ENCODE measurements at places on chromosomes 5 and 9.

- no peak for DNase-seq
Observed at GRCh38 chr9:123070198-123070597, 36.7 kb downstream of the GPR21 start.

GRCh38 chr9:7879551-7880245 is 80.1 kb upstream of the DMAC1 start:
- DNase-seq = no peak

DNA sequence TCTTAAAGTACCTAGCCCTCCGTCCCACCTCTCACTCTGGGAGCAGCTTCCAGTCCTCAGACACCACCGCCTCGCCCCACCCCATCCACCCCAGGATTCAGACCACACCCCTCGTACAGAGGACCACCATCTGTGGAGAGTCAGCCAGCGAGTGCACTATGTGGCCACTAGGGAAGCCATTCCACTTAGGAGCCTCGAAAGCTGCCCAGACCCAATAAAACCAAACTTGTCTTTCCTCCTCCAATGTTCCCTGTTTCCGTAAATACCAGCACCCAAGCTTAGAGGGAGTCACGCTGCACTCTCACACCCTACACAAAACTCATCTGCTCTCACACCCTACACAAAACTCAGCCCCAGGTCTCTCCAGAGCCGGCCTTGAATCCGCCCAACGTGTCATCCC is 1.9 kb downstream of the GCNT4 start:
- no peak for DNase-seq

- DNase-seq = no peak
Observed at GRCh38 chr9:30575218-30575617, 1809.2 kb upstream of the ACO1 start.

GRCh38 chr9:89542401-89543021 is 44.6 kb upstream of the SEMA4D start:
- no peak for DNase-seq

- DNase-seq = no peak
Observed at GRCh38 chr9:90772386-90772785, 29.2 kb upstream of the SYK start.

DNA sequence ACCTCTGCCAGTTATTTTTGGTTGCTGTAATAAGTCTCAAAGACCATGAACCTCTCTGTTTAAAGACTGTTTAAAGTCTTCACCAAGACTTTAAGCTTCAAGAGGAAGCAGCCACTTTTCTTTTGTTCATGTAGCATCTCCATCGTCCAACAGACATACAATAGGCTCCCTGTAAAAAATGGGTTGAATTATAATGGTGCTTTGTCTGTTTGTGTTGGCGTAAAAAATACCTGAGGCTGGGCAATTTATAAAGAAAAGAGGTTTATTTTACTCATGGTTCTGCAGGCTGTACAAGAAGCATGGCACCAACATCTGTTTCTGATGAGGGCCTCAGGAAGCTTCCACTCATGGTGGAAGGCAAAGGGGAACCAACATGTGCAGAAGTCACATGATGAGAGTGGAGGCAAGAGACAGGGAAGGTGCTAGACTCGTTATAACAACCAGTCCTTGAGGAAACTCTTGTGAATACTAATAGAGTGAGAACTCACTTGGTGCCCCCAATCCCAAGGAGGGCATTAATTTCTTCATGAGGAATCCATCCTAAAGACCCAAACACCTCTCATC is 126.3 kb upstream of the RPS23 start:
- no peak for DNase-seq

- peak; percentile 80 for DNase-seq
Observed at GRCh38 chr5:157328277-157328912, 62.5 kb downstream of the CYFIP2 start.

DNA sequence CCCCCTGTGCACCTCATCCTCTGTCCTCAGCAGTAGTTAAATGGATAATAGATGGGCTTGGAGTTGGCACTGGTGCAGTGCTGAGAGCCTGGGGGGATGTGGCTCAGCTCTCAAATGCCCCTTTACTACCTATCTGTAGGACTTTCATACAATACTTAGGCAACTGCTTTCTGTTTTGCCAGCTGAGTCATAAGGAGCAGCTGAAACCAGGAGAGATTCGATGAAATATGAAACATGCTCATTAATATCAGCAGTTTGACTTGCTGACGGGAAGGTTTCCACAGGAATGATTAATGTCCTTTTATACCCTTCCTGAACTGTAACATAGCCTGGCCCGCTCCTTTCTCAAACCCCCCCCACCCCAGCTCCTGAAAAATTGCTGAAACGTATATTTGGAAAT is 142.6 kb downstream of the SAXO1 start:
- DNase-seq = no peak

GRCh38 chr9:124843456-124844034 is 9.7 kb upstream of the WDR38 start:
- no peak for DNase-seq

DNA sequence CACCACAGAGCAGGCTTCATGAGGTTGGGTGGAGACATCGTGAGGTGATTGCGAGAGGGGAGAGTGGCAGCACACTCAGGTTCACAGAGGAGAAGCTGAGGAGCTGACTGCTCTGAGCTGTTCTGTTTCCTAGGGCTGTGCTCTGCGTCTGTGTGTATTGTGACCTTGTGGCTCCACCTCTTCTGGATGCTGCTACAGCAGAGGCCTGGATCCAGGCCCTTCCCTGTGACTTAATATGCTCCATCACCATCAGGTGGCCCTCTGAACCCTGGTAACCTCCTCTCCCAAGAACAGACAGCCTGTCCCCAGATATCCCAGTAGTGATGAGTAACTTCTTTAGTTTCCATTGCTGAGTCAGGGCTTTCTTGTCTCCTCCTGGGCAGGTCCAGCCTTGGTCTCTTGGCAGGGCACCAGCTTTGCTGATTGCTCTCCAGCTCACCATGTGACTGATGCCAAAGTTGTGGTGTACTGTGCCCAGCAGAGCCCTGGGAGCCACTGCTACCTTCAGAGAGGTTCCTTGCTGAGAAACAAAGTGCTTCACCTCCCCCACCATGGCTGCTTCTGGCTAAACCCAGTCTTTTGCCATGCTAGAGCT is 212.8 kb upstream of the CHD1 start:
- no peak for DNase-seq

GRCh38 chr9:12666813-12667212 is 26.4 kb upstream of the TYRP1 start:
- no peak for DNase-seq

DNA sequence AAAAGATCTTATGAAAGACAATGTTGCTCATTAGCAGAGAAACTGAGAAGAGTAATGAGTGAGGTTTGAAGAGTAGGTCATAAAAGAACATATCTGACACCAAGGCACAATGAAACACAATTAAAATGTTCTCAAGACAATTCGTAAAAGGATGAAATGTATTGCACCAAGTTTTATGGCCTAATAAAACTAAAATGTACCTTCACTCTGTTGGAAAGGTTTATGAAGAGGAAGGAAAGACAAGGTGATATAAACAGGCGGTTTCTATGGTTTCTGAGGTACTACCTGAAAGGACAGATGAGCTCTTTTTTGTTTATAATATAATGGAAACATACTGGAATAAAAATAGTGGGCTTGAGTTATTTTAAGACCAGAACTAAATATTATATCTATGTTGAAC is 821.3 kb downstream of the TAF11L14 start:
- no peak for DNase-seq

DNA sequence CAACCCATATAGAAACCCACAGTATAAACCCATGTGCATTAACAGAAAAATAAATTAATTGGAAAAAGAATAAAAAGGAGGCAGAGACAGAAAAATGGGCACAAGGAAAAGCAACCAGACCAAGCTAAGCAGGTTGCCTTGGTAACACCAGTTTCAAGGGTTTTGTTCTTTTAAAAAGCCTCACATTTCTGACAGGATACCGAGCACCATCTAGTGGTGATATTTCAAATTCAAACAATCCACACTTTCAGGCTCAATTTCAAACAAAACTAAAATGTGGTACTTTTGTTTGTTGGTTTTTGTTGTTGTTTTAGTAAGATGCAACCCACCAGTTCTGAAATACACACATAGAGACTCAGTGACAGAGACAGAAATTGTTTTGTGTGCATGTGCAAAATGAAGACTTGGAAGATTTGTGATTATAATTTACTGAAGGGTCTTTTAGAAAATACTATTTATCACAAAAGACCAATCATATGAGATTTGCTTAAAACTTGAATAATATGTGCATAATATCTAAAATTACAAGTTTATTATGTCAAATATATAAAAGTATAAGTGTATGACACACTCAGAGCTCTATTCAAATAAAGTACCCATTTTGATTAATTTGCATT is 318.2 kb downstream of the SLCO4C1 start:
- peak; percentile 65 for DNase-seq

GRCh38 chr9:98989036-98990000 is 45.6 kb downstream of the COL15A1 start:
- peak; percentile 66 for DNase-seq

- DNase-seq = peak; percentile 41
Observed at GRCh38 chr5:24621792-24622191, 23.0 kb downstream of the CDH10 start.

- no peak for DNase-seq
Observed at GRCh38 chr9:111106202-111106601, 67.9 kb upstream of the LPAR1 start.

DNA sequence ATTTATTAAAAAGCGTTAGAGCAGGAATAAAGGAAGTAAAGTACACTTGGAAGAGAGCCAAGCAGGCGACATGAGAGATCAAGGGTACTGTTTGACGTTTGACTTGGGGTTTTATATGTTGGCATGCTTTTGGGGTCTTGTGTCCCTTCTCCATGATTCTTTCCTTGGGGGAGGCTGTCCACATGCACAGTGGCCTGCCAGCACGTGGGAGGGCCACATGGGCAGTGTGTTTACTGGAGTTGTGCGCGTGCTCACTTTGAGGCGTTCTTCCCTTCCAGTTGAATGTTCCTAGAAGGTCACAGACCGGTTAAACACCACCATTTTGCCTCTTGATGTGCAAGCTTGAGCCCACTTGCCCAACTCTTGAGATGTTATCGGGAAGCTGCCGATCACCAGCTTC is 49.5 kb upstream of the ICE1 start:
- no peak for DNase-seq

DNA sequence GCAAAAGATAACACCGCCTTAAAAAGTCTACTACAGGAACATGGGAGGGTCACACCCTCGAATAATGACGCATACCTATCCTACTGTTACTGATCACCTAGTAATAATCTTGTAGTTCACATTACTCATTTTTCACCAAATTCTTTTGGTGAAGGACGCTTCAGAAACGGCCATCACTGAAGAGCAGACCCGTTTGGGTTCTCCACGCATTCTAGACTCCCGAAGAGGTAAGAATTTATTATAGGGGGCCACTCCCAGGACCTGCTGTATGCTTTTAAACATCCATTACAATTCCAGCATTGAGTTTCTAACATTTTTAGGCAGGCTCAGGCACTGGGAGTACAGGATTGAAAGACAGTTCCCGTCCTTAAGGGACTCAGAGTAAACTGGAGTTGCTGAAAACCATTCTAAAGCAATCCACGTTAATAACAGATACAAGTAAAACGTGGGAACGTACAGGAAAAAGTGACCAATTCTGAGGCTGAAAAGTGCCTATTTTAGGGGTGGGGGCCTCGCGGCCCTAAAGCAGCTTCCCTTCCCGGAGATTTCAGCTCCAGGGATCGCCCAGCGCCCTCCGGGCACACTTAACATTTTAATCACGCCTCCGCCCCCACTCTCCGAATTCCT is at the start of gene FER:
TSS of gene FER (plus strand) at position 124 of the 627 bp plus-strand sequence. CDS start 50,286 bp downstream, outside the sequence.
- DNase-seq = peak; percentile 46

- DNase-seq = peak; percentile 67
Observed at GRCh38 chr5:34898258-34898895, 16.9 kb downstream of the RAD1 start.

Data from NCI-H345 (cell line).